EL (cell line): ENCODE measurements at places on chromosomes 4 and X.

DNA sequence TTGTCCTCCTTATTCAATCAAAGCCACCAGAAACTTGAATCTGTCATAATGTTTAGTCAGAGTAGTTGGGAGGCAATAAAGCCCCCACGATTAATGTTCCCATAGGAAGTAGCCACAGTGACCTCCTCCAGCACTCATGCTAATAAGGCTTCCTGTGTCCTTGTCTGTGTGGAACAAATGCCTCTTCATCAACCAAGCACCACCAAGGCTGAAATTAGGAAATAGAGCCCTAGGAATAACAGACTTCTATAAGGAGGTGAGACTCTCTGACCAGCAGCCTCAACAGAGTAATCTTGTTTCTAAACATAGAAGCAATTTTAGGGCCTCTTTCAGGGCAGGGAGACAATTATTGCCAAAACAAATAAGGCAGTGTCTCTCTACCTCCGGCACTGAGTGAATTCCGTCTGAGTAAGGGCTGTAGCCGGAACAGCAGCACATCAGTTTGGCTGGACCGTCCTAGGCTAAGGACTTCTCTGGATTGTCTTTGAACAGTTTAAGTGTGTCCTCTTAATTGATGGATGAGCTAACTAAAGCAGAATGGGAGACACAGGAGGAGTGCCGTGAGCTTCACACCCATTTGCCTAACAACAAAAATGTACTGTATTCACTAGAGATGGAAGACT lies 329.2 kb upstream of the HAND2 start:
- no peak for DNase-seq

DNA sequence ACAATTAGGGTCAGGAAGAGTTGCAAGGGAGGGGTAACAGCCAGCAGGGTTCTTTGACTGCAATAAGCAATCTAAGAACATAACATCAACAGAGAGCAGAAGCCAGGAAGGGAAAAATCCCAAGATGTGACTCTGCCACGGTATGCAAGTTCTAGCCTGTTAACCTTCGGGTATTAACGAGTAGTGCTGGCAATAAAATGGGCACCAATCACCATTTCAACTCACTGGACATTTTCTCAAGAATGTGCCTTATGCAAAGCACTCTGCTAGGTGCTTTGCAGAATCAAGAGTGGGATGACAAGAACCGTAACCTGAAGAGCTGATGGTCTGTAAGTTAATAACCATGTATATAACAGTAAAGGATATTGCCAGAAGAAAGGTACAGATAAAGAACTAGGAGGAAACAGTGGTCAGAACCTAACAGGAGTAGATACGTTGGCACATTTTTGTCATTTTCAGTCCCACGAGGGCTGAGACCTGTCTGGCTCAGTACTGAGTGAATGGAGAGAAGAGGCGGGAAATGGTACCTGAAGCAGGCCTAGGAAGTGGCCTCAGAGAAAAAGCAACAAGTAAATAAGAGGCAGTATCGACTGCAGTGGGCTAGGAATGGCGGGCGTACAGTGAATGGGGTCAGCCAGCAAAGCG lies 2.7 kb downstream of the ELOVL6 start:
- DNase-seq, result peak; percentile 6

DNA sequence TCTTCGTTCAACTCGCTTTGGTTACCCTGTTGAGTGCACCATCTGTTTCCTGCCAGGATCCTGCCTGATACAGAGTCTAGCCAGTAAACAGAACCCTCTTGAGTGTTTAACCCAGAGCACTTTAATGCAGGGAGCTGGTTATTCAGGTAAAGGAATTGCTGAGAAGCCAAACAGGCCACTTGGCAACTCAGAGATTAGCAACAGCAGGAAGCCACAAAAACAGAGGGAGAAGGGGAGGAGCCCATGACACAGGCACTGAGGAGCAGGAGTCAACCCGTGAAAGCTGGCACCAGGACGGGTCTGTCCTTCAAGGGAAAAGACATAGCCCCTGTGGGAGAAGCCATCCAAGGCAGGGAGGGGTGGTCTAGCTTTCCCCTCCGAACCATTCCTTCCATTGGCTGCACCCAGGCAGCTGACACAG lies 641.4 kb downstream of the ZNF674 start:
- DNase-seq, result no peak

- no peak for DNase-seq
These were observed 212.6 kb downstream of the FMR1NB start for GRCh38 chrX:148193759-148194158.

- no peak for DNase-seq
These were observed 99.5 kb downstream of the CXXC4 start for GRCh38 chr4:104395168-104395614.

GRCh38 chrX:19688426-19688825 lies 173.1 kb upstream of the MAP3K15 start:
- no peak for DNase-seq

GRCh38 chrX:143095816-143096215 lies 70.1 kb downstream of the SPANXN4 start:
- no peak for DNase-seq

DNA sequence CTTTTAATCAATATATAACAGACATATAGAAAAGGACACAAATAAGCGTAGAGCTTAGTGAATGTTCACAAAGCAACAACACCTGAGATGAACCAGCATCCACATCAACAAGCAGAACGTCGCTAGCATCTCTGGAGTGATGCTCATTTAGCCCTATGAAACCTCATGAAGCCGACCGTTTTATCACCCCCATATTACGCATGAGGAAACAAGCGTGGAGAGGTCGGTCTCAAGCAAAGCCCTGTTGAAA lies 524 bp upstream of the RPS3A start:
- no peak for DNase-seq

GRCh38 chrX:38864165-38864564 lies 62.9 kb downstream of the MID1IP1 start:
- DNase-seq, result no peak

DNA sequence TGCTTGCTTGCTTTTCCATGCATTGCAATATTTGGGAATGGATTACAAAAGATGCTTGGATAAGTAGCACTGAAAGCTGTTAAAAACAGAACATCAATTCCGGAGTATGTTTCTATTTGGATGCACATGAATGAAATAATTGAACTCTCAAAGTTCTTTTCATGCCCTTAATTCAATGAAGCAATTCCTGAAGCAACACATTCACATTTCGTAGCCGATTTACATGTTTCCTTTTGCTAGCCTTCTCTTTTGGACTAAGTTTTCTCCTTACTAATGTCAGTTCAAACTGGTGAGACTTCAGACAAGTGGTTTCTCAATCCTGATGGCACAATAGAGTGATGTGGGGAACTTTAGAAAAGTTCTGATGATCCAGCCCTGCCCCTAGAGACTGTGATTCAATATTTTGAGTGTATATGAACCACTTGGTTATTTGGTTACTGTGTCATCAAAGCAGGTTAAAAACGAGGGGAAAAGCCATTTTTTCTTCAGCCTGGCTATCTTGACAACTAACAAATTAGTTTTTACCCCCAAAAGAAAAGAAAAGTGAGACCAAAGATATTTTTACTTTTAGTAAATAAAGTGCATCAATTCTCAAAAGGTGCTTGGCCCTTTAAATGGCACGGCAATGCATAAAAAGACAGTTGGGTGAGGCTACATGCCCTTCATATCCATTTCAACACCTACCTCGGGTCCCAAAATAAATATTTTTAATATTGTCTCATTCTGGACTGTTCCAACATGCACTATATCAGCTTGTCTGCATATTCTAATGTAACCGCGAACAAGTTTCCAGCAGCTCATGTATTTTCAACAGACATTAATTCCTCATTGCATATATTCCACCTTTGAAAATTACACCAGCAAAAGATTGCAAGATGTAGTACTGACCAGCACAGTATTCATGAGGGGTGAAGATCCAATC lies 90.1 kb upstream of the RPL34 start:
- no peak for DNase-seq
